Fibroblast of upper back skin (primary cell): ENCODE measurements at places on chromosomes 1 and 21.

- no peak for DNase-seq
Measured at GRCh38 chr21:19781881-19782652, 1216.1 kb upstream of the NCAM2 start.

DNA sequence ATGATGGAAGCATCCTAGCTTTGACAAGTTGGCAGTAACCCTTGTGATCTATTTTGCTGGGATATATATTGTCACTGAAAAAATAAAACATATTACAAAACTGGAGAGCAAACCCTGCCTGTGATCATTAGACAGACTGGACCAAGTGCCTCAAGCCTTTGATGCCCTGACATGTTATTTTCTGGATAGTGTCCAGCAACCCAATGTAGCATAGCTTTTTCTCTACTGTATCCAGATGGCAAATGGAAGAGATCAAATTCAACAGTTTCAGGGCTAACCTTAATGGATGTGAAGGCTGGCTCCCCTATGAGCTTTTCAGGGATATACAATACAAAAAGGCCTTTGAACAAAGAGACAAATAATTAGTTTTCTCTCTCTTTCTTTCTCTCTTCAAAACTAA is 25.1 kb downstream of the WARS2 start:
- no peak for DNase-seq

DNA sequence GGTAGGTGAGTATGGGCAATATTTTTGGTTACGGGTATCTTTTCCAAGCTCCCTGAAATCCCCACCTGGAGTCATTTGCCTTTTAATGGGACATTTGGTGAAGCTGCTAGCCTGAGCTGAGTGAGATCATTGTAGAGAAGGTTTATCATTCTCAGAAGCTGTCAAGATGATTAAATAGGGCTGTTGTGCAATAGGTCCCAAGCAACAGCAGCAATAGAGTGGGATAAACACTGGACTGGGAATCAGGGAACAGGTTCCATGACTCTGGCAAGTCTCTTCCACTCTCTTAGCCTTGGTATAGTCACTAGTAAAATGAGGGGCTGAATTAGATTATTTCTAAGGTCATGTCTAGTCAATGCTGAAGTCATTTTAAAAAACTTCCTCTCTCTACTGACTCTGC is 30.3 kb upstream of the FAM78B start:
- DNase-seq: no peak

- DNase-seq: peak; percentile 17
Measured at GRCh38 chr1:238404481-238404880, 513.8 kb upstream of the ZP4 start.

DNA sequence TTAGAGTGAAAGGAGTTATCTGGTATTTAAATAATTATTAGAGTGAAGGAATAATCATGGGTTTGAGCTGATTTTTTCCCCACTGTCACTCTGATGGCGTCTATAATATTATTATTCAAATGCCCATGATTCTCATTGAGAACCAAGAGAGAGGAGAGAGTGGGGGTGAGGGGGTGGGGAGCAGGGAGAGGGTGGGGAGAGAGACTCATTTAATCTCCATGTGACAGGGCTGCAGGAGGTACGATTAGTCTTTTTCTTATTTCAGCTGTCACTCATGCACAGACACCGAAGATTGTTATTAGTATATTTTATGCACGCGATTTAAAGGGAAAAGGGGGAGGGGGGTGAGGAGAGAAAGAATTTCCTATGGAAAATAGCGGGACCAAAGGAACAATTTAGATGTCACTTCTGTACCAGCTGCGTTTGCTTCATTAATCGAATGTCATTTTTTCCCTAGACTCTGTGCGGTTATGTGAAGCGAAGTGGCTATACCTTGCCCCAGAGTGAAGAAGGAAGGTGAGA is 19.9 kb downstream of the PLXNA2 start:
- no peak for DNase-seq

- DNase-seq: peak; percentile 4
Measured at GRCh38 chr1:7856345-7856744, 3.5 kb upstream of the UTS2 start.
